CD4-positive, alpha-beta T cell treated with Interleukin-1 beta for 1 hour (primary cell): ENCODE measurements at places on chromosomes 4 and X.

DNA sequence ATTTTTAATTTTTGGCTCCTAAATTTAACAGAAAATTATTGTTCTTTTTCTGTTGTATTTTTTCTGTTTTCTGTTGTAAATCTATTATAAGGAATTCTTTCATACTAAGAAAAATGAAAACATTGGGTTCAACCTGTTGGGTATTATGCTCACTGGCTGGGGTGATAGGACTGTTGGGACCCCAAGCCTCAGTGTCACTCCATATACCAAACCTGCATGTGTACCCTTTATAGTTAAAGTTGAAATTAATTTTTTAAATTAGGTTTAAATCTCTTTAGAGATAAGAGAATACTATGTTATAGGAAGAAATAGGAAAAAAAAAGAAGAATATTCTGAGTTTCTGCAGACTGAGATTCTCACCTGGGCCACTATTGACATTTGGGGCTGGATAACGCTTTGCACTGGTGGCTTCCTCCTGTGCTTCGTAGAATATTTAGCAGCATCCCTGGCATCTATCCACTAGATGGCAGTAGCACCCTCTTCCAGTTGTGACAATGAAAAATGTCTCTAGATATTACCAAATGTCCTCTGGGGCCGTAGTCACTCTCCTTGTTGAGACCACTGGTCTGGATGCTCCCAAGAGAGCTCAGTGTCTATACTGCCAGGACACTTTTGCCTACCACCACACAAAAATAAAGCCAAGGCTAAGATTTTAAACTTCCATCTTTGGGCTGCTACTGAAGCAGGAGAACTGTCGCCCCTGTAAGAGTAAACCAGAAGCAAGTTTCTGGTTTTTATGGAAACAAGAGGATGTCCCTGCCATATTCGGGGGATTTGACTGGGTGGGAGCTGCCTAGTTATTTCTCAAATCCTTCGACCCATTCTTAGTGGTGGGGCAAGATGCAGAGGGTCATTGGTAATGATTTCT, 22.4 kb upstream of the CLTRN start:
- peak; percentile 69 for DNase-seq

DNA sequence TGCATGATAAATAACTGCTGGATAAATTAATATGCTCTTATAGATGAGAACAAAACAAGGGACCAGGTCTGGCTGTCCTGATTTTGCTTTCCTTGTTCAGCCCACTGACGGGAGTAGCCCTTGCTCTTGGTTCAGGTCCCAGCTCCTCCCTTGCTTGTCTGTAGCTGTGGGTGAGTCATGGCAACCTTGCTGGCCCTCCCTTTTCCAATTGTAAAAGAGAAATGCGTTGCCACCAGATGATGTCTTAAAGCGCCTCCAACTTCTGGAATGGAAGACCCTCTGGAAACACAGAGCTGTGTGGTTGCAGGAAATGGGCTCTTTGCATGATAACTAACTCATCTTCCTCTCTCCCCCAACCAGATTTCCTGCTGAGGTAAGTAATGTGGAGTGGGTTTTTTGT, 171.4 kb downstream of the AASDH start:
- DNase-seq: no peak

DNA sequence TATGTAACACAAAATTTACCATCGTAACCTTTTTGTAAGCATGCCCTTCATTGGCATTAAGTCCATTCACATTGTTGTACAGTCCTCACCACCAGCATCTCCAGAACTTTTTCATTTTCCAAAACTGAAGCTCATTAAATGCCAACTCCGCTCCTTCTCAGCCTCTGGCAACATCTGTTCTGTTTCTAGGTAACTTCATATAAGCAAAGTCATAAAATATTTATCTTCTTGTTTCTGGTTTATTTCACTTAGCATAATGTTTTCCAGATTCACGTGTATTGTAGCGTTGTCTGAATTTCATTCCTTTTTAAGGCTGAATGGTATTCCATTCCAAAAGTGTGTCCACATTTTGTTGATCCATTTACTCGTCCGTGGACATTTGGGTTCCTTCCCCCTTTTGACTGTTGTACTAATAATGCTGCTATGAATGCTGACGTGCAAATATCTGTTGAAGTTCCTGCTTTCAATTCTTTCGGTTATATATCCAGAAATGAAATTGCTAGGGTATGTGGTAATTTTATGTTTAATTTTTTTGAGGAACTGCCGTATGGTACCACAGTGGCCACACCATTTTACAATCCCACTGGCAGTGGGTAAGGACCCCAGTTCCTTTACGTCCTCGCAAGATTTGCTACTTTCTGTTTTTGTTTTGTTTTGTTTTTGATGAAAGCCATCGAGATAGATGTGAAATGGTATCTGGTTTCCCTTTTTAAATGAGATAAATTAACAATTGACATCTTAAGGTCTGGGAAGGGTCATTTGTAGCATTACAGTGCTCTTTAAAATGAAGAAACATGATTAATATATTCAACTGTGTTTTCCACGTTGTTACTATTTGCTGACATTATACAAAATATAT, 63.4 kb downstream of the PTTG2 start:
- DNase-seq: peak; percentile 6

DNA sequence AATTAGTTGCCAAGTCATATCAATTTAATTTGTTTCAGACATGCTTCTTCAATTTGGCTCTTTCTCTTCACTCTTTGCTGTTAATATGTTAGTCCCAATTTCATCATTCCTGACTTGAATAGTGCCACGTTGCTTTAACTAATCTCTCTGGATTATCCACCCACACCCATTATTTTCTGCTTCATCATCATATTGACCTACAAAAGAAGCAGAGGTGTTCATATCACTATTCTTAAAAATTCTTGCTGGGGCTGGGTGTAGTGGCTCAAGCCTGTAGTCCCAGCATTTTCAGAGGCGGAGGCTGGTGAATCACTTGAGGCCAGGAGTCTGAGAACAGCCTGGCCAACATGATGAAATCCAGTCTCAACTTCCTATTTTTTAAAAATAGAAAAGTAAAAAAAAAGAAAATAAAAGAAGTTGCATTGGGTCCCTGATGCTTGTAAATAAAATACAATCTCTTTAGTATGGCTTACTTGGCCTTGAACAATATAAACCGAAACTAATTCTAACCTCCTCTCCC, 65.7 kb upstream of the KCNIP4 start:
- DNase-seq: no peak

GRCh38 chrX:150421816-150422215, 58.7 kb downstream of the MAMLD1 start:
- no peak for DNase-seq

- no peak for DNase-seq
These were observed 76.4 kb downstream of the EGF start for GRCh38 chr4:109989044-109989443.

- DNase-seq: no peak
These were observed 19.2 kb downstream of the MEPE start for GRCh38 chr4:87851953-87852352.

GRCh38 chr4:77201857-77202256, 44.9 kb downstream of the CCNG2 start:
- DNase-seq: no peak

DNA sequence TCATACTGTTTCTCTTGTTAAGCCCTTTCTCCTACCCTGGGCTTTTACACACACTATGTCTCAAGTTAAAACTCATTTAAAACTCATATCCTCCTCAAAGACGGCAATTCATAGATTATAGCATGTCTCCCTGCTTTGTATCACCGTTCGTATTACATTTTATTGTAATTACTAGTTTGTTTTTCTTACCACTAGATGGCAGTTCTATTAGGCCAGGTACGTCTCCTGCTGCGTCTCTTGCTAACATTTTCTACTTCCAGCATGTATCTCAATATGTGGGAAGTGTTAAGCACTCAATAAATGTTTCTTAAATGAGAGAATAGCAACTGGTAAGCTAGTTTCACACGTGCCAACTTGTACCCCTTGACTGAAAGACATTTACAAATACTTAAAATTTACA, 450.3 kb upstream of the PCDH7 start:
- DNase-seq: no peak

GRCh38 chr4:40502934-40503333, 126.7 kb downstream of the RBM47 start:
- DNase-seq: no peak

DNA sequence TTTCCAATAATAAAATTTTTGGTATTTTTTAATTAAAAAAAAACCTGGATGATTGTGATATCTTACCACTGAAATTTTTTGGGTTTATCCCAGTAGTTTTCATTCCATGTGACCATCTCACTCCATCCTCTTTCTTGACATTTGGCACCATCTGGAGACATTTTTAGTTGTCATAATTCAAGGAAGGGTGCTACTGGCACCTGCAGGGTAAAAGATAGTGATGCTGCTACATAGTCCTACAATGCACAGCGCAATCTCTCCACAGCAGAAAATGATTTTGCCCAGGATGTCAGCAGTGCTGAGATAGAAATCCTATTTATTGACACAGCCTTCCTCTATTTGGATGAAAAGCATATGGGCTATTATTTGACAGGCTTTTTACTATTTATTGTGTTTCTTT, 79.3 kb downstream of the RBPJ start:
- no peak for DNase-seq

- no peak for DNase-seq
These were observed 54.1 kb upstream of the ARHGAP24 start for GRCh38 chr4:85420831-85421230.
